HuH-7.5 (cell line): ENCODE measurements at places on chromosomes 6 and 20.

- DNase-seq = peak; percentile 26
These were observed 90.1 kb upstream of the SLC22A16 start for GRCh38 chr6:110566346-110567125.

DNA sequence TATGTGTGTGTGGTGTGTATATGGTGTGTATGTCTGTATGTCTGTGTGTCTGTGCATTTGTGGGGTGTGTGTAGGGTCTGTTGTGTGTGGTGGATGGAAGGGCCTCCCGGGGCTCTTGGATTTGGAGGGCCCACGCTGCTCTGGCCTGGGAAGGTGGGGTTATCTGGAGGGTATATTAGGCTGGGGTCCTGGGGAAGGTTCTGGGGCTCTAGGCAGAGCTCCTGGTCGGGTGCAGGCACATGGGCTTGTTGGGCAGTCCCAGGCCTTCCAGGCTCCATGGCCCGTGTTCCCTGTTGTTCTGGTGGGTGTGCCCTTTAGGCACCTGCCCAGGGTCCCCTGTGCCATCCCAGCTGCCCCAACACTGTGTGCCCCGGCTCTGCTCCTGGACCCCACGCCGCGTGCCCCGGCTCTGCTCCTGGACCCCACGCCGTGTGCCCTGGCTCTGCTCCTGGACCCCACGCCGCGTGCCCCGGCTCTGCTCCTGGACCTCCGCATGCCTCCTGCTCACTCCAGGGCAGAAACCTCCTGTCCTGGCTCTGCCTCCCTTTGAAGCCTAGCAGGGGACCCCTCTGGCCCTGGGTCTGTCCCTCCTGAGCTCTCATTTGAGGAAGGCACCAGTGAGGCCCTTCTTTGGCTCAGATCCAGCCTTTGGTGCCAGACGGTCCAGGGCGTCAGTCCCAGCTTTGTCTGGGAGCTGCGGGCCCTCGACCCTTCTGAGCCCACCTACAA is 10.2 kb upstream of the MYT1 start:
- no peak for DNase-seq

DNA sequence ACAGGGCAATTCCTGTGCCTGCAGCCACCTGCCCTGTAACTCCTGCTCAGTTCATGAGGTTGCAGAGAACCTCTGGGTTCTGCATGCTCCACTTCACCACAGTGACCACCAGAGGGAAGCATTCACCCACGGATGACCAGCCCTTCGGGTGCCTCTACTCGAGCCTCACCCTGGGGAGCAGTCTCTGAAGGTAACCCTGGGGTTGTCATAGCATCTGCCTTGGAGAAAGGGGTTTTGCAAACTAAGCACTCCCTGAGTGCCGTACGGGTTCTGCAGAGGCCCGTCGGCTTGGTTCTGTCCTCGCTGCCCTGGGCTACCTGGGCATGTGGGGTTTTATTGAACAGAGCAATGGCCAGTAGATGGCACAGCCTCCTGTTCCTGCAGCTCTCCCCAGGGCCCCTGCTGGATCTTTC is 10.2 kb upstream of the CST5 start:
- DNase-seq = peak; percentile 45

- no peak for DNase-seq
These were observed 234.4 kb downstream of the CENPW start for GRCh38 chr6:126574301-126574700.

GRCh38 chr6:81751388-81752083 is 945 bp downstream of the TENT5A start:
- DNase-seq = no peak

DNA sequence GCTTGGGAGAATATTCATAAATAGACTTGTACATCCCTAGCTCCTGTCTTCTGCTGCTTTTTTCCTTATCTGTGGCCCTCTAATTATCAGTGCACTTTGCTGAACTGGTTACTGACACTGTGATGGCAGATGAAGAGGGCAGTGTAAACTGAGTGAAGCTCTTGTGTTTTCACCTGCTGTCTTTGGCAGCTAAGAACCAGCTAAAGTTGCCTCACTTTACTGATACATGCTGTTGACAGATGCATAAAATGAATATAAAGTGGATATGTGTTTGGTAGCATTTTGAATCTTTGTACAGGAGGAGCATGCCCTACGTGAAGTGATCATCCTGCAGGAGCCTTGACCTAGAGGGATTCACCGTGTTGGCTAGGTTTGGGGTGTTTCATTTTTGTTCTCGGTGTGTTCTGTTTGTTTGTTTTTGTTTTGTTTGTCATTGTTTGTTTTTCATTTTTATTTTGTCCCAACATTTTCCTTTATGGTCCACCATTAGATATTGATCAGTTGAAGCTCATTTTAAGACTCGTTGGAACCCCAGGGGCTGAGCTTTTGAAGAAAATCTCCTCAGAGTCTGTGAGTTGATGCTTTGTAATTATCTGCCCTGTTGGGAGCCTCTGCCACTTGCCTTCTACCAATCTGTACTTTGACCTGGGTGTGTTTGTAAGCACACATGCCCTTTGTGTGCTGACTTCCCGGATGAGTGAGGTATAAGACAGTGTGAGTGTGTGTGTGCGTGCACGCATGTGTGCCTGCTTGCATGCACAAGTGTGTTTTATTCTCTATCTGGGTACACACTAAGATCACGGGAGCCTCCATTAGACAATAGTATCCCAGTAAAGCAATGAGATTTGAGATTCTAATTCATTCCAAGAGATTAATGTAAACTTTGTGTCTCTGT is 34.6 kb upstream of the MAPK13 start:
- no peak for DNase-seq

GRCh38 chr6:89269981-89270380 is 45.1 kb downstream of the GABRR2 start:
- DNase-seq = no peak

DNA sequence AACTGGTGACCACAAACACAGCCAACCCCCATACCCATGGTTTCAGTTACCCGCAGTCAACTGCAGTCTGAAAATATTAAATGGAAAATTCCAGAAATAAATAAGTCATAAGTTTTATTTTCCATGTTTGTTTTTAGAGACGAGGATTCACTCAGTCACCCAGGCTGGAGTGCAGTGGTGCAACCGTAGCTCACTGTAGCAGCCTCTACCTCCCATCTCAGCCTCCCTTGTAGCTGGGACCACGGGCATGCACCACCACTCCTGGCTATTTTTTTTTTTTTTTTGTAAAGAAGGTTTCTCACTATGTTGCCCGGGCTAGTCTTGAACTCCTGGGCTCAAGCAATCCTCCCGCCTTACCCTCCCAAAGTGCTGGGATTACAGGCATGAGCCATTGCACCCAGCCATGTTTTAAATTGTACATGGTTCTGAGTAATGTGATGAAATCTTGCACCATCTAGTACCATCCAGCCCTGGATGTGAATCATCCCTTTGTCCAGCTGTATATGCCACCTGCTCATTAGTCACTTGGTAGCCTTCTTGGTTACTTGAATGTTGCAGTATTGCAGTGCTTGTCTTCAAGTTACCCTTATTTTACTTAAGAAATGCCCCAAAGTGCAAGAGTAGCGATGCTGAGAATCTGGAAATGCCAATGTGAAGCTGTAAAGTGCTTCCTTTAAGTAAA is 14.5 kb downstream of the CSNK2A1 start:
- no peak for DNase-seq

DNA sequence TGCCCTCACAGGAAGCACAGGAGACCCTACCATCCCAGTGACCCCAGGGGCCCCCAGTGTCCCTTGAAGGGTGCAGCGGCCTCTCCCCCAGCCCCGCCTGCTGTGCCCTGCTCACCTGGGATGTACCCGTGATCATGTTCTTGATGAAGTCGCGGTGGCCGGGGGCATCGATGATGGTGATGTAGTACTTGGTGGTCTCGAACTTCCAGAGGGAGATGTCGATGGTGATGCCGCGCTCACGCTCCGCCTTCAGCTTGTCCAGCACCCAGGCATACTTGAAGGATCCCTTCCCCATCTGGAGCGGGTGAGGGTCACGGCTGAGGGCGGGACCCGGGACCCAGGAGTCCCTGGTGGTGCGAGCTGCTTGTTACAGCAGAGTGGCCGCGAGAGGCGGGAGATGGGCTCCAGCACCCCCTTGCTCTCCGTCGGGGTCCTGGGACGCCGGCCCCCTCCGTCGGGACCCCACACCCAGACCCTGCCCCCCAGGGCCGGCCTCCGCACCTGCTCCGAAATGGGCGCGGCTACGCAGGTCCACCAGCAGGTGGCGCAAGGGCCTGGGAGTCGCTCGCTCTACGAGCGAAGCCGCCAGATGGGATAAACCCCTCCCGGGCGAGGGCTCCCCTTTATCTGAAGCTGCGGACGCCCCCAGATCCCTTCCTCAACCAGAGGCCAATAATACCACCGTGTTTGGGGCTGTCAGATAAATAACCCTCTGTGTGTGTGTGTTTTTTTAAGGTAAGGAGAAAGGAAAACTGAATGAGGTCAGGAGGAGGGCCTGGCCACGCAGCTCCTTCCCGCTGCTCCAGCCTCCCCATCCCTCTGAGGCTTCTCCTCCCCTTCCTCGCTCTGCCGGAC is 2.9 kb downstream of the EEF1A2 start:
- DNase-seq = peak; percentile 95

DNA sequence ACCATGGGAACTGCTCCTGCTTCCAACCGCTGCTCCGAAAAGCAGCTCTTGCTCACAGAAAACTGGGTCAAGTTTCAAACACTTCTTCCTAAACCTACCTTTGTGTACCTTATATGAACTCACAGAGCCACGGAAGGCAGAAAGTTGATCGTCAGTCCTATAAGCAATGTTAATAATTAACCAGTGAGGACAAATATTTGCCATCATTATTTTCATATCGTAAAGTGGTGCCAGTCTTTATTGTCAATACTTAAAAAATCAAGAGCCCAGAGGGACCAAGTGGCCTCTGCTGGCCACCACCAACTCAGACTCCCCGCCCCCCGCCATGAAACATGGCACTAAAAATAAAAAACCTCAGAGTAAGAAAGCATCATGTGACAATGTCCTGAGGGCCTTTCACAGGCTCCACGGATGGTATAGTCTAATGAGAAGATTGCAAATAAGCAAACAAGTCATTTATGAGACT is 9.1 kb upstream of the PBOV1 start:
- DNase-seq = no peak
